ENCODE measurements at places on chromosomes 12 and 14.
A peak's percentile ranks its signal among the peaks of the same experiment; 100 is the strongest.

DNA sequence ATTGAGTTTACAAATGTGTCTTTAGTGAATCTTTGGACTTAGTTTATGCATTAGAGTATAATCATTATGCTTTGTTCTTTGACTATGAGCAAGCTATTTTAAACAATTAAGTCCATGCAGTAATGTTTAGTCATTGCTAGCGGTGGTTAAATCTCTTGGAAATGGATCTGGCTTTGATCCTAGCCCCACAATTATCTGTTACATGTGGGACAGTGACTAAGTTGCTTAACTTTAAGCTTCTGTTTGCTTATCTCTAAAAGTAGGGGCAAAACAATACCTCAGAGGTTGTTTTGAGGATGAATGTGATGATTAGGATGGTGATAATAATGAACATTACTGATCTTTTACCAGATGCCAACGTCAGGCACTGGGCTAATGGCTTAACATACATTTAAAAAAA is 124.2 kb downstream of the NPAS3 start:
- DNase-seq: no peak

GRCh38 chr14:99317231-99318090 is 45.5 kb upstream of the BCL11B start:
- no peak for DNase-seq

DNA sequence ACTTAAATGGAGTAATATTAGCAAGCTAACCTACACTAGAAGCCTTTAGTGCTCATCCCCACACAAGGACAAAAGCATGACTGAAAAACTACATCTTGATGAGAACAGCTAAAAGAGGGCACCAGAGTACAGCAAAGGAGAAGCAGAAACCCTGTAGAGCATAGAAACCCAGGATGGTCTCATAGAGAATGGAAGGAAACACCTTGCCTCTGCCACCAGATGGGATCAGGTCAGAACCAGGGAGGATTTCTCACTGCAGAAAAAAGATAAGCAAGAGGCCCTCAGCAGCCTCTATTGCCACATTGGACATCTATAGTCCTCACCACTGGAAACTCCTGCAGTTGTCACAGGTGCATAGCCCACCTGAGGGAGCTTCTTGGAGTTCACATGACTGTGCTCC is 13.6 kb upstream of the ZNF705A start:
- DNase-seq: no peak

- DNase-seq: no peak
These were observed 297.5 kb downstream of the RPAP3 start for GRCh38 chr12:47408171-47408871.

DNA sequence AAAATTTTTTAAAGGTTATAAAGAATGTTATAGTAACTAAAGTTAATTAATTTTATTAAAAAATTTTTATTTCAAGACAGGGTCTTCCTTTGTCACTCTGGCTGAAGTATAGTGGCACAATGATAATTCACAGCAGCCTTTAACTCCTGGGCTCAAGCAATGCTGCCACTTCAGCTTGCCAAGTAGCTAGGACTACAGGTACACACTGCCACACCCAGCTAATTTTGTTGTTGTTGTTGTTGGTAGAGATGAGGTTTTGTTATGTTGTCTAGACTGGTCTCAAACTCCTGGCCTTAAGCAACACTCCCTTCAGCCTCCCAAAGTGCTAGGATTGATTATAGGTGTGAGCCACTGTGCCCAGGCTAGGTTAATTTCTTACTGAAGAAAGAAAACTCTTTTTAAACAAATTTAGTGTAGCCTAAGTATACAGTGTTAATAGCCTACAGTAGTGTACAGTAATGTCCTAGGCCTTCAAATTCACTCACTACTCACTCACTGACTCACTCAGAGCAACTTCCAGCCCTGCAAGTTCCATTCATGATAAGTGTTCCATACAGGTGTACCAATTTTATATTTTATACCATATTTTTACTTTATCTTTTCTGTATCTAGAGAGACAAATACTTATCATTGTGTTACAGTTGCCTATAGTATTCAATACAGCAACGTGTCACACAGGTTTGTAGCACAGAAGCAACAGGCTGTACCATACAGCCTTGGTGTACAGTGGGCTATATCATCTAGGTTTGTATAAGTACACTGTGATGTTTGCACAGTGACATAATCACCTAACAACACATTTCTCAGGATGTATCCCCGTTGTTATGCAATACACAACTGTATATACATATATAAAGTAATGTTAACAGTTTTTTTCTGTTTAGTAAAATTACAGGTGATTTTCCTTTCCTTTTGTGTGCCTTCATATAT is 24.7 kb upstream of the DNAAF2 start:
- no peak for DNase-seq

DNA sequence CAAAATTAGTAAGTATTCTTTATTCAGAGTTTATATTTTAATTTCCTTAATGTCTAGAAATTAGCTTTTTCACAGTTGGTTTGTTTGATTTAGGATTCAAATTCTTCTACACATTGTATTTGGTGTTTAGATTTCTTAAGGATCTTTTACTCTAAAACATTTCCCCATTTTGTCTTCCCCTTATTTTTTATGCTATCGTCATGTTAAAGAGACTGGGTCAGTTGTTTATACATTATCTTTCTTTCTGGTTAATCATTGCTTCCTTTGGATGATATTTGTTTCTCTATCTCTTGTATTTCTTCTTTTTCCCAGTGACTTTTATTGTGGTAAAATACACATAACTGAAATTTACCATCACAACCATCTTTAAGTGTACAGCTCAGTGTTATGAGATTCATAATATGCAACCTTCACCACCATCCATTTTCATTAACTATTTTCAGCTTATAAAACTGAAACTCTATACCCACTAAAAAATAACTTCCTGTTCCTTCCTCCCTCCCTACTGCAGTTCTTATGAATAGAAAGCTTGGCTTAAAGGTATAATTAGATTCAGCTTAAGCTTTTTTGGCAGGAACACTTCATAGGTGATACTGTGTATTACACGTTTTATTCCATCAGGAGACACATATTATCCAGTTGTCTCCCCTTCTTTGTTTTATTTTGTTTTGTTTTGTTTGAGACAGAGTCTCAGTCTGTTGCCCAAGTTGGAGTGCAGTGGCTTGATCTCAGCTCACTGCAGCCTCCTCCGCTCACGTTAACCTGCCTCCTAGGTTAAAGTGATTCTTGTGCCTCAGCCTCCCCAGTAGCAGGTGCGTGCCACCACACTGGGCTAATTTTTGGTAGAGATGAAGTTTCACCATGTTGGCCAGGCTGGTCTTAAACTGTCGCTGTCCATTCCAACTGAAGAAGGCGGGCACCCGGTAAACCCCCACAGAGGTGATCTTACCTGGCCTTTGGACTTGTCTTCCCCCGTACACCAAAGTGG is 45.0 kb downstream of the NOPCHAP1 start:
- no peak for DNase-seq

DNA sequence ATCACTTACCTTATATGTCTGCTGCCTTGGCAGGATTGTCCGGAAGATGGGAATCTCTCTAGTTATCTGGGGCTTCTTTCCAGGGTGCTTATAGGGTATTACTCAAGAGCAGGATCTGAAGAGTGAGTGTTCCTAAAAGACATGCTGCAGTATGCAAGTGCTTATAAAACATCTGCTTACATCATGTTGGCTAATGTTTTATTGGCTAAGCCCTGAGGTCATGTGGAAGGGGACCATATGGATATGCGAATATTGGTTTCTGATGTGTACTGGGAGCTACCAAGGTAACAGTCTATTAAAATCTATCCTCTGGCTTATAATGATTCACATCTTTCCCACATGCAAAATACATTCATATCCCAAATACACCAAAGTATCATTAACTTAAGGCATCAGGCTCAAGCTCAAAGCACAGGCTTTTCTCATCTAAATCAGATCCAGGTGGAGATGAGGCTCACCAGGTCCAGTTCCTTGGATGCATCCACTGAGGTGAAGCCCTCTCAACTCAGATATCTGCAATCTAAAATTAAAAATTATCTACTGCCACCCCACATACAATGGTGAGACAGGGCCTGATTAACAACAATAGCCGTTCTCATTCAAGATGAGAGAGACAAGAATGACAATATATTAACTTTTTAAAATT is 29.8 kb downstream of the LRRIQ1 start:
- DNase-seq: no peak

GRCh38 chr14:106662936-106663550 is 1136.7 kb downstream of the TMEM121 start:
- no peak for DNase-seq

DNA sequence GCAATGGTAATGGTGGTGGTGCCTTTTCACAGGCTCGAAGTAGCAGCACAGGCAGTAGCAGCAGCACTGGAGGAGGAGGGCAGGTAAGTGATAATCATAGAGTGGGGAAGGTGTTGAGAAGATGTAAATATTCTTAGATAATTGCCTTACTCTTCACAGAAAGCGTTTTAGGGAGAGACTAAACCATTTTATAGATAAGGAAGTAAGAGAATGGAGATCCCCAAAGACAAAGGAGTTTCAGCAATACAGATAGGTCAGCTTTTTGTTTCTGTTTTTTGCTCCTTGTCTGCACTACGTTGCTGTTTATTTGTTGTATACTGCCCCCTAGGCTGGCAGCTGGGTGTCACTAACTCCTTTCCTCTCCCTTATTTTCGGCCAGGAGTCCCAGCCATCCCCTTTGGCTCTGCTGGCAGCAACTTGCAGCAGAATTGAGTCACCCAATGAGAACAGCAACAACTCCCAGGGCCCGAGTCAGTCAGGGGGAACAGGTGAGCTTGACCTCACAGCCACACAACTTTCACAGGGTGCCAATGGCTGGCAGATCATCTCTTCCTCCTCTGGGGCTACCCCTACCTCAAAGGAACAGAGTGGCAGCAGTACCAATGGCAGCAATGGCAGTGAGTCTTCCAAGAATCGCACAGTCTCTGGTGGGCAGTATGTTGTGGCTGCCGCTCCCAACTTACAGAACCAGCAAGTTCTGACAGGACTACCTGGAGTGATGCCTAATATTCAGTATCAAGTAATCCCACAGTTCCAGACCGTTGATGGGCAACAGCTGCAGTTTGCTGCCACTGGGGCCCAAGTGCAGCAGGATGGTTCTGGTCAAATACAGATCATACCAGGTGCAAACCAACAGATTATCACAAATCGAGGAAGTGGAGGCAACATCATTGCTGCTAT is 2.0 kb downstream of the SP1 start:
- DNase-seq: no peak

DNA sequence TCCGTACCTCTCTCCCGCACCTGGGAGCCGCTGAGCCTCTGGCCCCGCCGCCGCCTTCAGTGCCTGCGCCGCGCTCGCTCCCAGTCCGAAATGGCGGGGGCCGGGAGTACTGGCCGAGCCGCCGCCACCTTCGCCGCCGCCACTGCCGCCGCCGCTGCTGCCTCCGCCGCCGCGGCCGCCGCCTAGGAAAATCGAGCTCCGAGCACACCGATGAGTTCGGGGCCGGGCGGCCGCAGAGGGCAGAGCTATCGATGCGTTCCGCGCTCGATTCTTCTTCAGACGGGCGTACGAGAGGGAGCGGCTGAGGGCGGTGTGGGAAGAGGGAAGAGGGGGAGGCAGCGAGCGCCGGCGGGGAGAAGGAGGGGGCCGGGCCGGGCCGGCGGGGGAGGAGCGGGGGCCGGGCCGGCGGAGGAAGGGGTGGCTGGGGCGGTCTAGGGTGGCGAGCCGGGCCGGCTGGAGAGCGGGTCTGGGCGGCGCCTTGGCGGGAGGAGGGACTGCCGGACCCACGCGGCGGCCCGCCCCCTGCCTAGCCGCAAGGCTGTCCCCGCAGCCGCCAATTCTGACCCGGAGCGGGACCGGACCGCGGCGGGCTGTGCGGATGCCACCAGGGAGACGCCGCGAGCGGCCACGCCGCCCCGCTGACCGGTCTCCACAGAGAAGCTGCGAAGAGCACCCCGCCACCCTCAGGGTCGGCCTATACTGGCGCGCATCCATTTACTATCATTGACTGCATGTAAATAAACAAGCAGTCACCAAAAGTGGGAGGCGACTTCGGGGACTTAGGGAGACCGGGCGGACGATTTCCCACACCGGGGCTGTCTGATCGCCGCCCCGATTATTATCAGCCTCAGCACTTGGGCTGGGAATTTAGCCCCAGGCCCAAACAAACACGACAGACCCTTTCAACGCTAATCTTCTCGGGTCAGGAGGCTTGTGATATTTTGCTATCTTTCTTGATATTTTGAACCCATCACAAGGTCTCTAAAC is at the start of gene KRAS:
Gene KRAS, minus strand, starts transcription at position 186 of the 987 bp plus-strand sequence.
- peak; percentile 90 for DNase-seq

GRCh38 chr14:21248739-21249411 is 20.4 kb downstream of the HNRNPC start:
- no peak for DNase-seq

DNA sequence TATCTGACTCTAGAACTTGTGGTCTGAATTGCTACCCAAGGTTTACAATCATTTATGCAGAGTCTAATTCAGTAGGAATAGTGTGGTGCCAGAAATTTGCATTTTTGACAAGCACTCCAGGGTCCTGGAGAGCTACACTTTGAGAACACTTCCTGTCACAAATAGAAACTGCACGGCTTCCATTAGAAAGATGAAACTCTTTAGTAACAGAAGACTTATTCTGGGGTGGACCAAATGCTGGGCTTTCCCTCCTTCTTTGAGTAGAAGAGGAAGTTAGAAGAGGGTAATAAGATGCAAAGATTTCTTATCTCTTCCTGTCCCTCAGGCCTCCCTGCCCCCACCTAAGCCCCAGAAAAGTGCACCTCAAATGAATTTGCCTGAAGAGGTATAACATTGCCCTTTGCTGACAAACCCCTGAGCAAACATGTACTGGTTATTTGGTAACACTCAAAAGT is 28.4 kb downstream of the DGLUCY start:
- no peak for DNase-seq

- DNase-seq: no peak
These were observed 123.6 kb upstream of the SLC16A7 start for GRCh38 chr12:59472273-59472672.

- no peak for DNase-seq
These were observed 64.9 kb downstream of the LLPH start for GRCh38 chr12:66065641-66066136.

DNA sequence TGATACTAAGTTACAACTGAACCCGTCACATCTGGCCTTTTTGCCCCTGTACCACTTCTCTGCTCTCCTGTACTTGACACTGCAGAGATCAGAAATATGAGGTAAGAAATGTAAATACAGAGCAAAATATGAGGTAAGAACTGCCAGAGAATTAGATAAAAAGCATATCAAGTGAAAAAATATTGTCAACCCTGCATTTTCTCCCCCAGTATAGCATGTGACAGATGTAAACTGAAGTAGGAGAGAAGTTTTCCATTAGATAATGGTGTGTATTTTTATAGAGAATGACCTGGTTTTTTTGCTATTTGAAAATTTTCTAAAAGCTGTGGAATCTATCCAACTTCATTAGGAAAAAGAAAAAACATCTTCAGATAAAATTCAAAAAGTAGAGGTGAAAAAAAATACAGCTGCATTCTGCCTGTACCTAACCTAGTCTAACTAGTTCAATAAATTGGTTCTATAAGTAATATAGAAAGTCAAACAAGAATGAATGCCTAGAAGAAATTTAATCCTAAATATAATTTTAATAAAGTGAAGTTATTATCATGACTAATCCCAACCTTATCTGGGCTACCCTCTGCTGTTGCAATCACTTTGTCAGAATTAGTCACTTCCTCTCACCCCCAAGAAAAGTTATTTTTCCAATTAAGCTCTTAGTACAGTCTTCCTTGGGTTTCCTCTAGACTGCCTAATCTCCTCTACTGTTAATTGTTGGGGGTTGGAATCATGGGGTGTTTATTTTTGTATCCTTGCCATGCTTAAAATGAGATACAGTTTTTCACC is 210.0 kb downstream of the RASSF9 start:
- no peak for DNase-seq
